ENCODE measurements at places on chromosomes 16 and 17.

GRCh38 chr16:67562918-67563707 is 787 bp downstream of the CTCF start:
- DNase-seq = peak; percentile 36

GRCh38 chr16:23595246-23595950 is 718 bp downstream of the NDUFAB1 start:
- no peak for DNase-seq

DNA sequence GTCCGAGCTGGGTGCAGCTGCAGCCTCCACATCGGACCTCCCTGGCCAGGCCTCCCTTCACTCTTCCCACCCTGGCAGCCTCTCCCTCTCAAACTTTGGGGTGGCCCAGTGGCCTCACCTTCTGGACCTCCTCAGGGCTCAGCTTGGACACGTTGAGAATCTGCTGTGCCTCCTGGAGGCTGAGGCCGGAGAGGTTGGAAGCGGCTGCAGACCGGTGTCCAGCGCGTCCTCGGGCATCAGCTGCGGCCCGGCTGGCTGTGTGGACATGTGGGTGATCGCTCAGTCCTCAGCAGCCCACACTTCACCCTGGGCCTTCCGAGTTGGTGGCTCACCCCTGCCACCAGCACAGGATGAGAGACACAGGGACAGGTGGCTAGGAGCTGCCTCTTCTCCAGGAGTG is 9.9 kb downstream of the PAM16 start:
- no peak for DNase-seq

GRCh38 chr16:81518439-81518757 is 73.8 kb downstream of the CMIP start:
- no peak for DNase-seq

GRCh38 chr17:76207275-76208059 is 32.8 kb downstream of the RNF157 start:
- no peak for DNase-seq

GRCh38 chr17:29825604-29826003 is 104.4 kb downstream of the SSH2 start:
- DNase-seq = no peak

GRCh38 chr16:66402166-66402565 is 24.9 kb upstream of the BEAN1 start:
- DNase-seq = no peak

DNA sequence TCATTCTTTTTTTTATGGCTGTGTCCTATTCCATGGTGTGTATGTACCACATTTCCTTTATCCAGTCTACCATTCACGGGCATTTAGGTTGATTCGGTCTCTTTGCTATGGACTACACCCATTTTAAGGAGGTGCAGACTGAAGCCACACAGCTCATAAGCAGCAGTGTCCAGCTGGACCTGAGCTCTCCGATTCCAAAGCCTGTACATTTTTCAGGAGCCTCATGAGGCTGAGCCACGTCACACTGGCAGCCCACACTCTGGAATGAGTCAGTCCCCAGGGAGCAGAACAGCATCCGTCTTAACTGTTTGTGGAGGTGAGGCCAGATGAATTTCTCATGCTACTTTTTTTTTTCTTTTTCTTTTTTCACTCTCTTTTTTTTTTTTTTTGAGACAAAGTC is 116.1 kb downstream of the C16orf95 start:
- DNase-seq = no peak

DNA sequence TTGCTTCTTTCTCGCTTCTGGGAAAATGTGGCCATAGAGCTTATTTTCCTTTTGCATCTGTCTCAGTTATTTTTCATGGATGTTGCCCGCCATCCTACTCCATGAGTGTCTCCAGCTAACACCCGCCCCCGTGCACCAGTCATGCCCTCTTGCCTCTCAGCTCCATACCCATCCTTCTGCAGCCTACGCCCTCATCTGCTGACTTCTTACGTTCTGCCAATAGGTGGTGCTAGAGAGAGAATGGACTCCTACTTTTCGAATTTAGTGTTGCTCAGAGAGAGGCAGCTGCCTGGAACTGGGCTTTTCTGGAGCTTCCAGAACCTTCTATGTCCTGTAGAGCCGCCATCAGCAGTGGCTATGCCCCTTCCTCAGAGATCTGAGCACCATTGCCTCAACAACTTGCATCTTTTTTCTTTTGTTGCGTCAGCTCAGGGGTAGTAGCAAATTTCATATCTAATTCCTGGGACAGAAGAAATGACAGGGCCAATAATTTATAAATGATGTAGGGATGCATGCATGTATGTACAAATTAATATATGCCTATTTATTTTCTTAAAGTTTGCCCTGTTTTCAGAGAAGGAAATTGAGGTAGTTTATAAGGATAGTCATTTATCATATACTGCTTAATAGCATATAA is 119.7 kb upstream of the MYOCD start:
- DNase-seq = no peak

DNA sequence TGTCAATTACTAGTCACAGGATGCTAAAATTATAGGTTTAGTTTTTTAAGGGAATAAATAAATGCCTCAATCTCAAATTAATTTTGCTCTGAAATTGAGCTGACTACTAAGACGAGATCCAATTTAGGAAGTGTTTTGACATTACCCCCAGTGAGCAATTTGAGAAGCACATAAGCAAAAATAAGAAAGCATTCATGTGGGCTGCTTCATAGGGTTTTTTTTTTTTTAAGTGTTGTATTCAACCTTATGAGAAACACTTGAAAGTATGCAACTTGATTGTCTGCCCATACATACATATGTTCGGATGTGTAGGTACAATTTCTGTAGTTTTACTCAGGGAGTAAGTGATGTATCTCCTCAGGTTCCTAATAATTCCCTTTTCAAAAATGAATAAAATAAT is 77.6 kb downstream of the PRKCA start:
- no peak for DNase-seq

DNA sequence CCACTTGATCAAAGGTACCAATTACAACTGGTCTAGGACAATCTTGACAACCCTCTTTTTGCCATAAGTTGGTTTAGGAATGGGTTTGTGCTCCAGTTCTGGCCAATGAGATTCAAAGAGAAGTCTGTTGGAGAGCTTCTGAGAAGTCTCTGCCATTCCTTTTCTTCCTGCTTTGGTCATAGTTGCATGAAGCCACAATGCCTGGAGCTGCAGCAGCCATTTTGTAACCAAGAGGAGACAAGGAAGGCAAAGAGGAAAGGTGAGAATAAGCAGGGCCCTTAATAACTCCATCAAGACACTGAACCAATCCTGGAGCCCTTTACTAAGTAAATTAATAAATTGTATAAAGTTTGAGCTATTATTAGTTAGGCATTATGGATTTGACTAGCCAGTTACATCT is 3.4 kb upstream of the C17orf50 start:
- no peak for DNase-seq

DNA sequence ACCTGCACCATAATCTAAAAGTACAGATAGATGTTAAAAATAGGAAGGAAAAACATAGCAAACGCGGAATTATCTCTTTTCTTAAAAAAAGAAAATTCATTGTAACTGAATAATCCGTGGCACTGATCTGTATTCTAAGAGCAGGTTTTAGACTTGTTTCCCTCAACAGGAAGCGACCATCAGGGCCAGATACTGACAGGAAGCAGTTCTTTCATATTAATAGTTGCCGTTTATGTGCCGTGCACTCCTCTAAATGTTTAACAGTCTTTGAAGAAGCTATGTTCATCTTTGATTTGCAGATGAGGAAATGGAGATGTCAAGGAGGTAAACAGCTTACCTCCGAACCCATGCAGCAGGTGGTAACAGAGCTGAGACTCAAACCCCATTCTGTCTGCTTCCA is 23.6 kb downstream of the DYNLRB2 start:
- no peak for DNase-seq

- no peak for DNase-seq
Observed at GRCh38 chr16:81900456-81900855, 110.8 kb downstream of the SDR42E1 start.

GRCh38 chr17:74325376-74325742 is 667 bp upstream of the KIF19 start:
- no peak for DNase-seq

- no peak for DNase-seq
Observed at GRCh38 chr17:69144331-69145255, 2.9 kb upstream of the ABCA6 start.

- DNase-seq = no peak
Observed at GRCh38 chr16:1337486-1337885, 4.0 kb downstream of the BAIAP3 start.

- DNase-seq = no peak
Observed at GRCh38 chr16:28823291-28823872, 583 bp downstream of the ATXN2L start.

DNA sequence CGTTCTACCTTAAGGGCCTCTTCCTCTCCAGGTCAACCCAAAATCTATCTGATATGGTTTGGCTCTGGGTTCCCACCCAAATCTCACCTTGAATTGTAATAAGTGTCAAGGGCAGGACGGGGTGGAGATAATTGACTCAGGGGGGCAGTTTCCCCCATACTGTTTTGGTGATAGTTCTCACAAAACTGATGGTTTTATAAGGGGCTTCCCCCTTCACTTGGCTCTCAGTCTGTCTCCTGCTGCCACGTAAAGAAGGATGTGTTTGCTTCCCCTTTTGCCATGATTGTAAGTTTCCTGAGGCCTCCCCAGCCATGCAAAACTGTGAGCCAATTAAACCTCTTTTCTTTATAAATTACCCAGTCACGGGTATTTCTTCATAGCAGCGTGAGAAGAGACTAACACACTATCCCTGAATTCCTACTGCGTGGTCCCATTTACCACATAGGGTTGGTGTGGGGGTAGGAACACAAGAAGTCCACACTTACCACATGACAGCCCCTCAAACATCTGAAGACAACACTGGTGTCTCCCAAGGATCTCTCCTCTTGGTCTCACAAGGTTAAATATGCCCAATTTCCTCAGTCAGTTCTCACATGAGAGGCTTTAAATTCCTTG is 8.2 kb downstream of the COTL1 start:
- DNase-seq = no peak

DNA sequence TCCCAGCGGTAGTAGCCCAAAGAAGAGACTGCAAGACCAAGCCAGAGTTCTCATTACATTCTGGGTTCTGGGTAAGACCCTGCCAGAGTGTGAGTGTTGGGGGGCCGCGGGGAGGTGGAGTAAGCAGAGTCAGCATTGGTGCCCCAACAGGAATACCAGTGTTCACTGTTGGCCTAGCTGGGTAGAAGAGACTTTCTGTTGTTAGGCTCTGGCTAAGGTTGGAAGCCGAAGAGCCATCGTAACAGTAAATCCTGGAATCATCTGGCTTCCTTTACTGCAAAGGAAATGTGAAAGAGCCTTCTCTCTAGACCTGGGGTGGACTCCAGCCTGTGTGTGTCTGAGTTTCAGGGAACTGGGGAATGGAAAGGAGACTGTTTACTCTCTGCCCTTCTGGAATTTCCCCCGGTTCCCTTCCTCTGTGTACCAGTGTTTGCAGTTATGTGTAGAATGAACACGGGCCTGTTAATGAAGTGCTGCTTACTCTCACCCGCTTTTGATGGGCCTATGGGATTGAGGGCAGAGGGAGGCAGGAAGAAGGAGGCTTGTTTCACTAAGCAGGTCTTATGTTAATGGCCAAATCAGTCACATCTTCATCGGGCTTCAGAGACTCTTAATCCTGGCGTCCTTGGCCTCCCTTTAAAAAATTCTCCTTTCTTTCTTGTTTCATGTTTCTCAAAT is 68.5 kb downstream of the WWP2 start:
- no peak for DNase-seq

DNA sequence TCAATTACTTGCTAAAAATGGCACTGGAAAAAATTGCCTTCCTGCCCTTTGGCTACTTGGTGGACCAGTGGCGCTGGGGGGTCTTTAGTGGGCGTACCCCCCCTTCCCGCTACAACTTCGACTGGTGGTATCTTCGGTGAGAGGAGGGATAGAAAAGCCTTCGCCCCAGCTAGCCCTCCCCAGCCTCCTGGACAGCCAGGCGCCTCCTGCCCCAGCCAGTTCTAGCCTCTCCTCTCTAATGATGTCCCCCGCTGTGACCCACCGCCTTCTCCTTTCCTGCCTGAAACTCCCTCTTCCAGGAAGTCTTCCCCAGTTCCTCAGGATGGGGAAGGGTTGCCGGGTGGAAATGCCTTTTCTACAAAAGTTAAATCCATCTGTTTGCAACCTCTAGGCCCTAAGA is 6.2 kb downstream of the ACE start:
- DNase-seq = no peak

- no peak for DNase-seq
Observed at GRCh38 chr17:81323083-81323369, 27.9 kb upstream of the SLC38A10 start.

DNA sequence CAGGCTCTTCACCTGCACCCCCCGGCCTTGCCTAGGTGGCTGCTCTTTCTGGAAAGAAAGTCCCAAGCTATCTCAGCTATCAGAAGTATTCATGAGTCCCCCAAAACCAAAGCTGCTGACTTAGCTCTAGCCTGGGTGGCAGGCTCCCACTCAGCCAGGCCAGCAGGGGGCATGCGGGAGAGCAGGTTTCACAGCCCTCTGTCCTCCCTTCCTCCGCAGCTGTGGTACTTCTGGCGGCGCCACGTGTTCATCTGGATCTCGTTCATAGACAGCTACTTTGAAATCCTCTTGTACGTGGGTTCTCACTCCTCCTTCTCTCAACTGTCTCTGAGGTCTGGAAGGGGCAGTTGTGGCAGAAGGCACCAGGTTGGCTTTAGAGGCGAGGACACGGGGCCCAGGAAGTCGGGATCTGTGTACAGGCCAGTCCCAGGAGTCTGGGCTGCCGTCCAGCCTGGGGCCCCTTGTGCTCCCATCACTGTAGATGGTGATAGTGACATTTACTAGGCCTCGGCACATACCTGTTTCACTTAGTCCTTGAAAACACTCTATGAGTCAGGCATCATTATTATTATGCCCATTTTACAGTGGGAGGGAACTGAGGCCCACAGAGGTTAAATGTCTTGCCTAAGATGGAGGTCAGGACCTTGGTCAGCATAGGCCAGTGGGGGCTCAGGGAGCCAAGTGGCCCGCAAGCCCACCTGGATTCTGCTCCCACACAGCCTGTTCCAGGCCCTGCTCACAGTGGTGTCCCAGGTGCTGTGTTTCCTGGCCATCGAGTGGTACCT is 12.9 kb downstream of the TRPV2 start:
- DNase-seq = no peak
